Activated naive CD4-positive, alpha-beta T cell (primary cell): ENCODE measurements at places on chromosomes 11 and 22.

DNA sequence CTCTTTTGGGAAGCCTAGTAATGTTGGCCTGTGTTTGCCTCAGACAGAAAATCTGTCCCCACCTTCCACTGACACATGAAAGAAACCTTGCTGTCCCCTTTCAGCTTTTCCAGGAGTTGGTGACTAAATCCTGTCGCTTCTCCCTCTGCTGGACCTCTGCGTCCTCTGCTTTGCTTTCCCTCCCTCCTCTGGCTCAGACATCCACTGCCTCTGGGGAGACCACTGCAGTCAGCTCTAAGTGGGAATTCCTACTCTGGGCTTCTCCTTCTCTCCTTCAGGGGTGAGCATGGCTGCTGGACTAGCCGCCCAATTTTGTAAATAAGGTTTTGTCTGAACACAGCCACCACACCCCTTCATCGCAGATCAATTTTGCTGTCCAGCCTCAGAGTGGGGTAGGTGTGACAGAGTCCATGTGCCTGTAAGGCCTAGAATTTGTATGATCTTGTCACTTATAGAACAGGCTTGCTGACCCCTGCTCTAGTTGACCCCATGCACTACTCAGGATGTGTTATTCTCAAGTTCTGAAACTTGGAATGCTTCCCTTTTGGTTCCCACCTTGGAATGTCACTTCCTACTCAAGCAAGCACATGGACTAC, 23.0 kb downstream of the LRRC74B start:
- no peak for DNase-seq

DNA sequence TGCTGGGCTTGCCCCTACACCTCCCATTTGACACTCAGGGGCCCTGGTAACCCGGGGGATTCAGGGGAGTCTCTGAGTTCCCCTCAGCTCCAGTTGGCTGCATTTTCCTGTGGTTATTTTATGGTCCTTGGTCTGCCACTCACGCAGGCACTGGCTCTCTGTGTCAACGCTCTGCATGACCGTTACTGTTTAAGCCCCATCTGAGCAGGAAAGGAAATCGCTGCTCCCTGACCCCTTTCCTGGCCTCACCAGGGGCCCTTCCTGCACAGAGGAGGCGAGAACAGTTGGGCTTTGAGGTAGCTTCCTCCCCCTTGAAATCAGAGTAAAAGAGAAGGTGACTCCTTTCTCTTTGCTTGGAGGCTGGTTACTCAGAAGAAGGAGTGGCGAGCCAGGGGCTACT, 2.4 kb downstream of the C1QTNF4 start:
- no peak for DNase-seq

- no peak for DNase-seq
These were observed 163.6 kb downstream of the ST3GAL4 start for GRCh38 chr11:126518972-126519690.

GRCh38 chr11:132024587-132025295, 654.3 kb downstream of the NTM start:
- no peak for DNase-seq

GRCh38 chr11:114775875-114776621, 97.7 kb downstream of the NXPE2 start:
- DNase-seq = no peak

DNA sequence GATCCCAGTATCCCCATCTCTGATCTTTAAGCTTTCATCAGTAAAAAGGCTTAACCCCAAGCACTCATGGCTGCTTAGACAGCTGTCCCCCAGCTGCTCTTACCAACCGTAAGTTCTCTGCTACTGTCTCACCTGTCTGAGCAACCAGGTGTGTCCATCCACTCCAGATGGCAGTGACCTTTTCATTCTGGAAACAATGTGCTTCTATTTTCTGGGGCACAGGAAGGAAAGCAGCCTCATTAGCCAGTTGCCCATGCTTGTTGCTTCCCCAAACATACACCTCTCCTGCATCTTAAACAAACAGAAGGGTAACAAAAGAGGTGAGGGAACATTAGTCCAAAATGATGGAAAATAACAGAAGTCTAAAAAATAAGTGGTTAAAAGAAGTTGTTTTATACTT, 24.4 kb downstream of the SERGEF start:
- no peak for DNase-seq

- no peak for DNase-seq
These were observed 384.5 kb upstream of the KIRREL3 start for GRCh38 chr11:127385071-127385470.

- DNase-seq = no peak
These were observed 7.8 kb upstream of the NFAM1 start for GRCh38 chr22:42439821-42440674.

DNA sequence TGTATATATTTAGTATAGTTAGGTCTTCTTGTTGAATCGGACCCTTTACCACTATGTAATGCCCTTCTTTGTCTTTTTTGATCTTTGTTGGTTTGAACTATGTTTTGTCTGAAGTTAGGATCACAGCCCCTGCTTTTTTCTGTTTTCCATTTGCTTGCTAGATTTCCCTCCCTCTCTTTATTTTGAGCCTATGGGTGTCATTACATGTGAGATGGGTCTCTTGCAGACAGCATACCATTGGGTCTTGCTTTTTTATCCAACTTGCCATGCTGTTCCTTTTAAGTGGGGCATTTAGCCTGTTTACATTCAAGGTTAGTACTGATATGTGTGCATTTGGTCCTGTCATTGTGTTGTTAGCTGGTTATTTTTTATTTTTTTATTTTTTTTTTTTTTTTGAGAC, 224.6 kb downstream of the INSC start:
- DNase-seq = no peak

GRCh38 chr11:94751786-94752185, 16.4 kb upstream of the AMOTL1 start:
- no peak for DNase-seq

DNA sequence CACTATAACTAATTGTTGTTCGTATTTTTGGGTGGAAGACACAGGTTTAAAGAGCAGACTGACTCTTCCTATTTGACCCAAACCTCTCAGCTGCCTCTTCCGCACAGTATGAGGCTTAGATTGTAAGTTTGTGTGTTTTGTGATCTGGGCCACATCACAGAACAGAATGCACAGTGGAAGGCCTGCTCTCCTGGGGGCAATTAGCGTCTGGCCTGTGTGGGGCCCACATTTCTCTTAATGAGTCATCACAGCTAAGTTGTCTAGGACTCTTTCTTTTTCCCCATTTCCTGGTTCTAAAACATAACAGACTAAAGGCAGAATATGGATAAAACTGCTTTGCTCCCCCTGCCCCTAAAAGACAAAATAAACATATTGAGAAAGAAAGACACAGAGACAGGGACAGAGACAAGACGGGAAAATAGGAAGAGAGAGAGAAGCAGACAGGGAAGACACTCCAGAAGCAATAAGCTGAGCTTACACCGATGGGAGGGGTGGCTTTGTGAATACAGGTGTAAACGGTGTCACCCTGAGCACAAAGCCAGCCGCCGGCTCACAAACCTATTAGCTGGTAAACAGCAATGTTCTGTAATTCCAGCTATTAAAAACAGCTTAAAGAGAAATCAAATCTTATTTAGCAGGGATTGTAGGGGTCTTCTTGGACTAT, 127.4 kb upstream of the OPCML start:
- DNase-seq = no peak

DNA sequence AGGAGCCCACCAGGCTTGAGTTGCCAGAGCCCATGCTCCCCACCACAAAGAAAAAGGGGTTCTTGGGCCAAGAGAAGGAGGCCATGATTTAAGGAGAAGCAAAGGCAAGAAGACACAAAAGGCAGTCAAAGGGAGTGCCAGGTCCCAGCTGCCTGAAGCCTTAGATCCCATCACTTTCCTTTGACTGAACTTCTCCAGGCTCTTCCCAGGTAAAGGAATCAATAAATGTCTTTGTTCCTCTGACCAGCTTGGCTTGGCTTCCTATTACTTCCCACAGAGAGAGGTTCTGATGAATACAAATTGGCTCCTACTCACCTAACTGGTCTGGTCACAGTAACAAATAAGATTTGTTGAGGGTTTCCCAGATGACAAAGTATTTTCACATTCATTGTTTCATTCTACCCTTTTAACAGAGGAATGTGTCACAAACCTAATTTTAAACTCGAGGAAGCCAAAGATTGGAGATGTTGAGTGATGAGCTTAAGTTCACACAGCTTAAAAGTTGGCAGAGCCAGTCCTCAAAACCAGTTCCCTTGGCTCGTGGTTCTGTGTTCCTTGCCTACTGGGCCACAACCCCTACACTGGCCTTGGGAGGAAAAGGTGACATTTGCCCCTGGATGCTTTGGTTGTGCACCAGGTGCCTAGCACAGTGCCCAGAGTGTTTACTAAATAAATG, 96.4 kb upstream of the SESN3 start:
- DNase-seq = no peak

- no peak for DNase-seq
These were observed 319.9 kb downstream of the NTM start for GRCh38 chr11:131690362-131690761.

DNA sequence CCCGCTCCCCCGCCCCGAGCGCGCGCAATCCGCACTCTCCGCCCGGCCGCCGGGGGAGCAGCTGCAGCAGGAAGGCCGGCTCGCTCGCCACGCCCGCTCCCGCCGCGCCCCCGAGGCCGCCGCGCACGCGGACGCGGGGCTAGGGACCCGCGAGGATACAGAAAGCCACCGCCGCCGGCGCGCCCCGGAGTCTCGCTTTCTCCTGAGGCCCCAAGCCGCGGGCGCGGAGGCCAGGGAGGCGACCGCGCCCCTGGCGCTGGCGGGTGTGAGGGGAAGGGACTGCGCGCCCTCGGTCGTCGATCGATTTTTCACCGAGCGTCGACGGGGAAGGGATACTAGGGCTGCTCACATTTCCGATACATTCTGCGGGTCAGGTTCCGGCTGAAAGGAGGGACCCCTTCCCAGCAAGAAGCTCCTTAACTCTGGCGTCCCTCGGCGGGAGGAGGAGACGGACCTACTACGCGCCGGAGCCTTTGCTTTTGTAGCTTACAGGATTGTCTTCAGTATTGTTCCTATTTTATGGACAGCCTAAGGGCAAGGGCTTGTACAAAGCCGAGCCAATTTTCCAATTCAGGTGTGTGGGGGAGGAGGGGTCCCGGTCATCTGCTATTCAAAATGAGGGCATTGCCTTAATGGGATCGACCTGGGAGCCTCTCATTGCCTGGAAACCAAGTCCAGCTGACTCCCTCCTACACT, 416 bp upstream of the GAB2 start:
- peak; percentile 73 for DNase-seq
